ENCODE measurements at places on chromosomes 7 and 10.

DNA sequence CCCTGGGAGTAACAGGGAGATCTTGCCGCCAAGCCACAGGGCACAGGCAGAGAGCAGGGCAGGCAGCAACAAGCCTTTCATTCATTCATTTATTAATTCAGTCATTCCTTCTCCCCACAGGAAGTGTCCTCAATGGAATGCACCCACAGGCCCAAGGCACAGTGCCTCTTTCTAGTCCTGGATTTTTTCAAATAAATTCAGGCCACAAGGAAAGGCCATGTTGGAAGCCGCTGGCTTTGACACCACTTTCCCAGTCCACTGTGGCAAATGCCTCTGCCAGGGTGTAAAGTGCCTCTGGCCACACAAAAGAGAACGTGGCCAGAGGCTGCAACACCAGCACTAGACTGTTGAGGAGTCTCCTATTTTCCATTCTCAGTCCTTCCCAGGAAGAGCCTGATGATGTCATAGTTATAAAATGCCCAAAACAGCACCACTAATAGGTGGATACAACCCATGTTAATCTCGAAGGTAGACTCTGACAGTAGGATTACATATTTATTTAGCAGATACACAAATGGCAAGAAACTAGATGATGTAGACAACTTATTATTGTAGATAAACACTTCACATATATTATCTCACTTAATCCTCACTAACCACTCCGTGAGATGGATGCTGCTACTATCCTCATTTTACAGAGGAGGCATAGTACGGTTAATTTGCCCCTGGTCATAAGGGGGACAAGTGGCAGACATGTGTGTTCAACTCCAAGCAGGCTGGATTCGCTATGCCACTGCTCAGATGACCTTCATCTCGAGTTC, 5.5 kb downstream of the JAZF1 start:
- H3K4me1 ChIP-seq, result peaks cover 4% of the 10 kb centered on the region
- no peaks in the 10 kb centered on the region for H3K36me3 ChIP-seq
- no peak overlapping the region for H3K4me3 ChIP-seq
- no peak overlapping the region for H3K27ac ChIP-seq
- no peak for DNase-seq
- peaks cover 4% of the 10 kb centered on the region for H3K27me3 ChIP-seq

DNA sequence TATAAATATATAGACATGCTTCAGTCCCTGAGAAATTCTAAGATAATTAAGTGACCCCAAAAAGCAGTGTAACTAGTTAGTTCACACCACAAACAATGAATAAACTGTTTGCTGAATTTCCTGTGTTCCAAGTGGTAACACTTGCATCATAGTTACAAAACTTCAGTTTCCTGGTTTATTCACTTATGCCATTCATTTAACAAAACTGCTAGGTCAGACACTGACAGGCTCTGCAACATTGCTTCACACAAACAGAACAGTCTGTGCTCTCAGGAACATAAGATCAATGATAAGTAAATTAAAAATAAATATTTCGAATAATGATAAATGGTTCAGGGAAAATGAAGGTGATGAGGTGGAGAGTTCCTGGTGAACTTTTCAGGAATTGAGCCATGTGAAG, 133.3 kb upstream of the NAMPT start:
- no peak overlapping the region for H3K27ac ChIP-seq
- DNase-seq, result no peak
- H3K27me3 ChIP-seq, result no peaks in the 10 kb centered on the region
- H3K4me1 ChIP-seq, result no peaks in the 10 kb centered on the region
- H3K36me3 ChIP-seq, result no peaks in the 10 kb centered on the region

- no peak overlapping the region for H3K27ac ChIP-seq
- H3K4me1 ChIP-seq, result no peaks in the 10 kb centered on the region
- H3K27me3 ChIP-seq, result no peaks in the 10 kb centered on the region
- H3K36me3 ChIP-seq, result no peaks in the 10 kb centered on the region
- peak; percentile 1 for DNase-seq
These were observed 462.8 kb upstream of the ZWINT start for GRCh38 chr10:56823849-56824248.

DNA sequence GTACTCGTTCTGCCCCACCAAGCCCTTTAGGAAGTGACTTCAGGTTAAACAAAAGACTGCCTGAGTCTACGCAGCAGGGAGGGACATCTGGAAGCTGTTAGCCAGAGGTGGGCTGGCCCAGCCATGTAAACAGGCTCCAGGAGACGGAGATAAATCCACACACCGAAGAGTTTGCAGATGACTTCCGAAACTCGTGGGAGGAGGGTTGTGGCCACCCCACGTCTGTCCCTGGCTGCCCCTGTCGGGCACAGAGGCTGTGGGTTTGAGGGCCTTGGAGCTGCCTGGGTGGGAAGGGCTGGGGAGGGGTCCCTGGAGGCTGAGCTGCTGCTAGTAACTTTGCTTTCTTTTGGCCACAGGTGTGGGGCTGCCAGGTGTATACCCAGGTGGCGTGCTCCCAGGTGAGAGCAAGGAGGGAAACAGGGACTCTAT, 15.6 kb downstream of the ELN start:
- DNase-seq, result no peak
- no peak overlapping the region for H3K27ac ChIP-seq
- H3K4me1 ChIP-seq, result peaks cover 13% of the 10 kb centered on the region

GRCh38 chr7:42068554-42069280, 168.3 kb downstream of the GLI3 start:
- peak; percentile 87 for DNase-seq
- H3K4me1 ChIP-seq, result peaks cover 39% of the 10 kb centered on the region
- no peaks in the 10 kb centered on the region for H3K27me3 ChIP-seq
- H3K36me3 ChIP-seq, result peaks cover 12% of the 10 kb centered on the region
- H3K4me3 ChIP-seq, result no peak overlapping the region
- H3K27ac ChIP-seq, result peak overlapping the region; percentile 94

DNA sequence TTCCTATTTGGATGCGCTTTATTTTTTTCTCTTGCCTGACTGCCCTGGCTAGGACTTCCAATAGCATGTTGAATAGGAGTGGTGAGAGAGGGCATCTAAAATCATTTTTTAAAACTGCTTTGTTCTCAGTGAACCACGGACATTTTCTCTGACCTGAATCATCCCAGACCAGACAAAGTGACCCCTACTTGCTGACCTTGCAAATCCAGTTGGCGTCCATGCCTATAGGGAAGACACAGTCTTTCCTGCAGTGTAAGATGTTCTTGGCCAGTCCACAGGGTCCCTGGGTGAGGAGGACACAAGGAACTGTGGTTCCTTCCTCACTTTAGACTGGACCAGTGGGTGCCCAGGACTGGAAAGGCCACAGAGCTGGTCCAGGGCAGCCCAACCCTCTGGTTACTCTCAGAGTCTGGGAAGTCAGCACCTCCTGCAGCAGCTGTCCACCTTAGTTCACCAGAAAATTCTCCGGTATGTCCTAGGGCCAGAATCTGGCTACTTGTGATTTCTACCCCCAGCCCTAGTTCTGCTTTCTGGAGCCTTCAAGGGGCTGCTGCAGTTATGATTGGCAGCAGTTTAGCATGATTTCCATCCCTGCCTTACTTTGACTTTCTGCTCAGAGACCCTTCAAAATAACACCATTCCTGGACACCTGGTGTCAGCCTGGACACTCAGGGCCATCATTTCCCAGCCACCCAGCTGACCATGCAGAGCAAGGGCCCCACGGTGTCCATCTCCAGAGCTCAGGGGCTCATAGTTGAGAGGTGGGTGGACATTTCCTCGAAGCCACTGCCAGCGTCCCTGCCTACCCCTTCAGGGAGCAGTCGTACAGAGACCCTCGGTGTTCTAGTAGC, 19.3 kb downstream of the VIPR2 start:
- H3K4me3 ChIP-seq, result no peak overlapping the region
- no peak for DNase-seq
- no peaks in the 10 kb centered on the region for H3K4me1 ChIP-seq

GRCh38 chr10:100168313-100168643, 17.6 kb downstream of the ERLIN1 start:
- H3K4me3 ChIP-seq, result no peak overlapping the region
- no peaks in the 10 kb centered on the region for H3K27me3 ChIP-seq
- no peak overlapping the region for H3K27ac ChIP-seq
- H3K36me3 ChIP-seq, result peaks cover 86% of the 10 kb centered on the region

GRCh38 chr10:76935941-76936613, 701.5 kb downstream of the KCNMA1 start:
- H3K4me1 ChIP-seq, result no peaks in the 10 kb centered on the region
- no peaks in the 10 kb centered on the region for H3K27me3 ChIP-seq
- DNase-seq, result no peak
- H3K4me3 ChIP-seq, result no peak overlapping the region

- no peak overlapping the region for H3K27ac ChIP-seq
- no peak overlapping the region for H3K4me3 ChIP-seq
- H3K4me1 ChIP-seq, result no peaks in the 10 kb centered on the region
These were observed 34.0 kb downstream of the PPP2R2D start for GRCh38 chr10:131934769-131935168.

GRCh38 chr7:112416127-112416526, 34.1 kb upstream of the IFRD1 start:
- peaks cover 10% of the 10 kb centered on the region for H3K4me1 ChIP-seq
- no peak for DNase-seq
- H3K4me3 ChIP-seq, result no peak overlapping the region
- no peaks in the 10 kb centered on the region for H3K36me3 ChIP-seq
- H3K27ac ChIP-seq, result no peak overlapping the region

DNA sequence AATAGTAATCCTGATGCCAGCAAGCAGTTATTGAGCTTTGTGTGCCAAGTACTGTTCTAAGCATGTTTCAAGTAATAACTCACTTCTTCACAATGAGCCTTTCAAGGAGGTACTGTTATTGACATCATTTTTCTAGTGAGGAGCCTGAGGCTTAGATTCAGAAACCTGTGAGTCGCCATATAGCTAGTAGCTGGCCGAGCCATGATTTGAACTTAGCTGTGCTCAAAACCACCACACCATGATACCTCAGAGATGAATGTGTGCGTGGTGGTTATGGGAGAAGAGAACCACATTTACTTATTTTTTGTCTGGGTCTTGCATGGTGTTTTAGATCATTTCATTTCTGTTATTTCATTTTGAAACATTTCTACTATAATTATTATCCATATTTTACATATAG, 578.9 kb downstream of the AUTS2 start:
- no peak overlapping the region for H3K27ac ChIP-seq
- no peak for DNase-seq
- no peaks in the 10 kb centered on the region for H3K36me3 ChIP-seq

DNA sequence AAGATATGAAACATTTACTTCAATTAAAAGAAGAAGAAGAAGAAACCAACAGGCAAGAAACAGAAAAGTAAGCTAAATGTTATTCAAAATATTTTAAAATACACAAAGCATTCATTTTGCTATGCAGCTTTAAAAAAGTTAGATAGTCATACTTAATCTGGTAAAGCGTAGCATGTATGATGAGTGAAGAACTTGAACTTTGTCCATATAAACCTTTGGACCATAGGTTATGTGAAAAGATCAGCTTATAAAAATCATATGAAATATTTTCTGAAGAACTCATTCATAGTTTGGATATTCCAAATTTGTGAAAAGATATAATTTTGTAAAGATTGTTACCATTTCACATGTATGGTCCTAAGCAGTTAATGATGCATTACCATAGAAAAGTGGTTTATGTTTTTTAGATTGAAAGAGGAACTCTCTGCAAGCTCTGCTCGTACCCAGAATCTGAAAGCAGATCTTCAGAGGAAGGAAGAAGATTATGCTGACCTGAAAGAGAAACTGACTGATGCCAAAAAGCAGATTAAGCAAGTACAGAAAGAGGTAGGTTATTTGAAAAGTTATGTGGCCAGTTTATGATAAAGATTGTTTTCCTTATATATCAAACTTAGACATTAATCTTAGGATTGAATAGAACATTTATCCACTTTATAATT, 37.3 kb downstream of the KIF20B start:
- no peak for DNase-seq
- no peak overlapping the region for H3K27ac ChIP-seq
- H3K4me1 ChIP-seq, result no peaks in the 10 kb centered on the region

- H3K27me3 ChIP-seq, result no peaks in the 10 kb centered on the region
- no peak overlapping the region for H3K4me3 ChIP-seq
- H3K27ac ChIP-seq, result no peak overlapping the region
- no peaks in the 10 kb centered on the region for H3K4me1 ChIP-seq
These were observed 5.6 kb downstream of the TRPV5 start for GRCh38 chr7:142927949-142928348.

DNA sequence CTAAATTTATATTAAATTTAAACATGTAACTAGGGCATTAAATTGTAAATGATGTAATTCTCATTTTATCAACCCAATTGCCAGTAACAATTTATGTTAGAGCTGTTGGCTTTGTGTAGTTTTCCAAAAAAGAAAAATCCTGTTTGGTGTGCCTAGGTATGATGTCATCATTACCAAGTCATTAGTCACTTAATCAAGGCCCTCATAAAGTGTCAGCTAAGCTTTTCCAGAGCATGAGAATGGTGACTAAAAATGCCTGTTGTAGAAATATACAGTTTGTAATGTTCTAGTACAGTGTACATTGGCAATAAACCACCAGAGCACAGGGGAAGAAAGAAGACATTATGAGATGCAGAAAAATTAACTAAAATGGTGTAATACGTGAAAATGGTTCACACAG, 593.8 kb upstream of the ANKRD30A start:
- H3K4me3 ChIP-seq, result no peak overlapping the region
- no peaks in the 10 kb centered on the region for H3K36me3 ChIP-seq
- H3K27me3 ChIP-seq, result no peaks in the 10 kb centered on the region

DNA sequence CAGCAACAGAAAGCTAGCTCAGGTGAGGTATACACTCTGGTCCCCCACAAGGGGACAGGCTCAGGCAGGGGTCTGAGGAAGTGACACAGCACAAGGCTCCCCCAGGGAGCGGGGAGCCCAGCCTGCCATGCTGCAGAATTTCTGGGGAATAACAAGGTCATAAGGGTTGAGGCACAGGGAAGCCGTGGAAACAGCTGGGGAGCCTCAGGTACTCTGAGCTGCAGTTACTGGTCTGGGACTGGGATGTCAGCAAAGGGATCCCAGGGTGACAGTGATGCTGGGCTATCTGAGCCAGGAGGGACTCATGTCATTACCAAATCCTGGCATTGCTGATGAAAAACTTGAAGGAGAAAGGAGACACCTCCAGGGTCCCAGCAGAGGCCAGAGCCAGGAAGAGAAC, 64.4 kb upstream of the NANOS1 start:
- H3K4me1 ChIP-seq, result peaks cover 10% of the 10 kb centered on the region
- no peak for DNase-seq
- no peak overlapping the region for H3K27ac ChIP-seq

DNA sequence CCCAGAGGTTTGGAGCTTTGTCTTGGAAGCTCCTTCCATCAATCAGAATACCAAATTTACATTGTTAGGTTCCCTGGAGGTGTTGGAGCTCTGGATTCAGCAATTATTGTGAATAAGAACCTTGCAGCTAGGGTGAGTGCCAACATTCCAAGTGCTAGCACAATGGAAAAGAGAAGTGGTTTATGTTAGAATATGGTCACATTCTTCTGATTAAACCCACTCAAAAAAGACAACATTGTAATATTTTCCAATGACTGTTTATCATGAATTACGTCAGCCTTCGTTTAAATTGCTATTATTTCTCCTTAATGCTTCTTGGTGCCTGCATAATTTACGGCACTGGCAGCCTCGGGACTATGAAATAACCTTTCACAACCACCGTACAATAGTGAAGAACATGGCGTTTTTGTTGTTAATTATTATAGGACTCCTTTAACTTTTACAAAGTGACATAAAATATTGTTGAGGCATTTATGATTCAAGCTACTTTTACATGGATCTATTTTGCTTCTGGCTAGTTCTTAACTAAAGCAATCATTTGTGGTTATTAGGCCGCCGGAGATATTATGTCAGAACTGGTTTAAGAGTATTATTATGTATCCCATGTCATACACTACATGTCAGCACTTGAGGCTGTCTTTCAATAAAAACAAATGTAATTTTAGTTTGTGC, 117.7 kb downstream of the ARID5B start:
- no peaks in the 10 kb centered on the region for H3K27me3 ChIP-seq
- H3K4me1 ChIP-seq, result peaks cover 5% of the 10 kb centered on the region
- no peak for DNase-seq
- H3K27ac ChIP-seq, result no peak overlapping the region
- H3K4me3 ChIP-seq, result no peak overlapping the region
- H3K36me3 ChIP-seq, result no peaks in the 10 kb centered on the region

All from neuronal stem cell (in vitro differentiated cells).